ENCODE measurements at places on chromosomes 5 and 9. TPM values are rescaled to one million over a fixed set of nuclear protein-coding genes. Genes with fewer than 3 reads are reported as not detected.

SLC6A3 gene
- not detected for polyA plus RNA-seq

PTPRD gene
- 0.60 TPM for polyA plus RNA-seq

PRRX2 gene
- polyA plus RNA-seq = 1.7 TPM

NPM1 gene
- 2,525 TPM for polyA plus RNA-seq

FGF18 gene
- polyA plus RNA-seq = 0.06 TPM

DCTN4 gene
- polyA plus RNA-seq = 15.5 TPM

EIF4E1B gene
- not detected for polyA plus RNA-seq

SCAMP1 gene
- 8.7 TPM for polyA plus RNA-seq

DNM1 gene
- 2.4 TPM for polyA plus RNA-seq

PHPT1 gene
- 101 TPM for polyA plus RNA-seq

LCN9 gene
- not detected for polyA plus RNA-seq

IFNA21 gene
- polyA plus RNA-seq = not detected

GPBP1 gene
- 48.4 TPM for polyA plus RNA-seq

DMRT3 gene
- 0.22 TPM for polyA plus RNA-seq

BARHL1 gene
- not detected for polyA plus RNA-seq

VPS13A gene
- 8.7 TPM for polyA plus RNA-seq

LPAR1 gene
- 5.2 TPM for polyA plus RNA-seq

PRLR gene
- 0.20 TPM for polyA plus RNA-seq

CDH9 gene
- polyA plus RNA-seq = not detected

NUTM2F gene
- polyA plus RNA-seq = not detected

Measured in esophagus (tissue), 2 donors.